CD8-positive, alpha-beta memory T cell (primary cell): ENCODE measurements at places on chromosomes 5 and 9. TPM values are rescaled to one million over a fixed set of nuclear protein-coding genes. Genes with fewer than 3 reads are reported as not detected.
A peak's percentile ranks its signal among the peaks of the same experiment; 100 is the strongest.

DNA sequence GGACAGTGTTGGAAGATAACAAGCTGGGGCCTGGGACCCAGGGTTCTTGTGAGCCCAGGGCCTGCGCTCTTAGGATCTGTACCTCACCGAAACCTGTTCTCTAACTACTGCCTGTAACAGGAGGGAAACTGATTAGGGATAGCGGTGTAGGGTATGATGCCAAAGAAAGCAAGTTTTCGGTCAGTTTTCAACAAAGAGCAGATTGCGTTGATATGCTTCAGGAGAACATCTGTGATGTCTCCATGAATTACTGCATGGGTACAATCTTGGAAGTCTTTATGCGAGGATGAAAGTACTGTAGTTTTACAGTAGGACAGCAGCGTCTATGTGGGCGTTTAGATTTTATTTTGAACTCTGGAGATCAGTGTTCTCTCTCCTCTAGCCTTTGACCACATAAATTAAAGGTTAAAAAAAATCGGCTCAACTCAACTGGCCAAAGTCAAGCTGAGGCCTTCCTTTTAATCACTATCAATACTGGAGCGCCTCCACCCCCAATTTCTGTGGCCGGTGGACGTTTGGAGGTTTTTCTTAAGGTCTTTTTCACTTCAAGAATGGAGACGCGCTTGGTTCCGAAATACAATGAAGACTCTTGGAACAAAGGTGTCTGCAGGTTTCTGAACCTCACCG lies 3.0 kb downstream of the NFIL3 start:
- DNase-seq = no peak

GRCh38 chr5:165272436-165272835 lies 1767.0 kb downstream of the MAT2B start:
- no peak for DNase-seq

DNA sequence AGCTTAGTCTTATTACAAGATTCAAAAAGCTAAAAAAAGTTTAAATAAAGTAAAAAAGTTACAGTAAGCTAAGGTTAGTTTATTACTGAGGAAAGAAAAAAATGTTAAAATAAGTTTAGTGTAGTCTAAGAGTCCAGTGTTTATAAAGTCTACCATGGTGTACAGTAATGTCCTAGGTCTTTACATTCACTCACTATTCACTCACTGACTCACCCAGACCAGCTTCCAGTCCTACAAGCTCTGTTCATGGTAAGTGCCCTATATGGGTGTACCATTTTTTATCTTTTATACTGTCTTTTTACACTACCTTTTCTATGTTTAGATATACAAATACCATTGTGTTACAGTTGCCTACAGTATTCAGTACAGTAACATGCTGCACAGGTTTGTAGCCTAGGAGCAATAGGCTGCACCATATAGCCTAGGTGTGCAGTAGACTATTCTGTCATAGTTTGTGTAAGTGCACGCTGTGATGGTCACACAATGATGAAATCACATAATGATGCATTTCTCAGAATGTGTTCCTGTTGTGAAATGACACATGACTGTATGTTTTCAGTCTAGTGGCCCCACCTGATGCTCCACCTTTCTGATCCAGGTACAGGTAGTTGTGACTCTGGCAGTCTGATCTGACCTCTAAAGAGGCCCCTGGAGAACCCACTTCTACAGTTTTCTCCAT lies 45.7 kb downstream of the SNX18 start:
- no peak for DNase-seq

DNA sequence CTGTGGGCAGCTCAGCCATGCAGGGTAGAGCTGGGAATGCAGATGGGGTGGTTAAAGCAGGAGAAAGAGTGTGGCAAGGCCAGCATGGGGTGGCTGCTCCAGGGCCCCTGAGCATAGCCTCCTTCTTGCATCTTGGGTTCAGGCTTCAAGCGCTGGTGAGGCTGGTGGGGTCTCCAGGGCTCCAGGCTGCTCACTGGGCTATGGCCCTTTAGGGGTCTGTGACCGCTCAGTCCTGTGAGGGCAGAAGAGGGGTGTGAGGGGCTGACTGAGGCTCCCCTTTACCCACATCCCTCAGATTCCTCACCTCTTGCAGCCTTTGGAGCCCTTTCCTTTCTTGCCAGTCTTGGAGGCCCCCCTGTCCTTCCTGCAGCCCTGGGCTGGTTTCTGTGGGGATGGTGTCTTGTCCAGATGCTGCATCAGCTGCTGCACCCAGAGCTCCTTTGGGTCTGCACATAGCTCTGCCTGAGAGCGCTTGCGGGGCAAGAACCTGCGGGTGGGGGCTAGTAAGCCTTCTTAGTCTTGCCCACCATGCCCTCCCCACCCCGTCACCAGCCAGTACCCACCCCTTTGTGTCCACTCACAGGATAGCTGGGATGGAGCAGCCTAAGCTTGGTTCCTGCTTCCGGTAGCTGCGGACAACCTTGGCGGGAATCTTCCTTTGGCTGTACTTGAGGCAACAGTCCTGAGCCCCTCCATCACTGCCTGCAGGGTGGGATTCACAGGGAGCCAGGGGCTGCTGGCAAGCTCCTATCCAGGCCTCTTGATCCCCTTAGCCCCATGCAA lies 549 bp downstream of the CCL21 start:
- DNase-seq = no peak

DNA sequence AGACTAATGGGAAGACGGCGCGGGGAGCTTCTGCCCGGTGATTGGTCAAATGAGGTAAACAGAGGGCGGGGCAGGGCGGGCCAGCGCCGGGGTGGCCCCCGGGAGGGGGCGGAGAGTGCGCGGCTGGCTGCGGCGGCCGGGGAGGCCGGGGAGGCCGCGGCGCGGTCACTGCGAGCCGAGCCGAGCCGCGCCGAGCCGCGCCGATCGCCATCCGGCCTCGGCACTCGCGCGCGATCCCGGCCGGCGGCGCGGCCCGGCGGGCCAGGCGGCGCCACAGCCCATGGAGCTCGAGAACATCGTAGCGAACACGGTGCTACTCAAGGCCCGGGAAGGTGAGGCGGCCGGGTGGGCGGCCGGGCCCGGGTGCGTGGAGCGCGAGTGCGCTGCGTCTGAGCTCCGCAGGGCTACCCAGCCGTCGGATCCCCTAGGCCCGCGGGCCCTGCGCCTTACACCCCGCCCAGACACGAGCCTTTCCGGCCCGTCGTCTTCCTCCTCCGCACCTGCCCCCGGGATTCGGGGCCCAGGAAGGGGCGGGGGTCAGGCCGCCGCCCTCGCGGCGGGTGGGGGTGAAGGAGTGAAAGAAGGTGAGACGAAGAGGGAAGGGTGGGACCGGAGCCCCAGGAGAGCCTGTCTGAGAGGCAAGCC lies at the start of gene GRK6:
Gene GRK6, plus strand, starts transcription at position 111 of the 645 bp plus-strand sequence. Its CDS starts 170 bp downstream, at position 281.
- DNase-seq = peak; percentile 85

SLC36A2 gene
- not detected for total RNA-seq

IQGAP2 gene
- total RNA-seq = 51.4 TPM
